Bone marrow (tissue), 2 donors: ENCODE measurements at places on chromosomes 6 and 20.
A peak's percentile ranks its signal among the peaks of the same experiment; 100 is the strongest.

DNA sequence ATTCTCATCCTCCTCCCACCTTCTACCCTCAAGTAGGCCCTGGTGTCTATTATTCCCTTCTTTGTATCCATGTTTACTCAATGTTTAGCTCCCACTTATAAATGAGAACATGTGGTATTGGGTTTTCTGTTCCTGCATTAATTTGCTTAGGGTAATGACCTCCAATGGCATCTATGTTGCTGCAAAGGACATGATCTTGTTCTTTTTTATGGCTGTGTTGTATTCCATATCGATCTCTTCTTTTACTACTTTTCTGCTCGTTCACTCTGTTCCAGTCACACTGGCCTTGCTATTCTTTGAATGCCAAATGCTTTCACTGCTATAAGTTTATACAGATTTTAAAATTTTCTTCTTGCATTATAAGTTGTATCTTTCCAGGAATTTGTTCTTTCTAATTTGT lies 57.7 kb downstream of the RSPH3 start:
- no peak for DNase-seq

DNA sequence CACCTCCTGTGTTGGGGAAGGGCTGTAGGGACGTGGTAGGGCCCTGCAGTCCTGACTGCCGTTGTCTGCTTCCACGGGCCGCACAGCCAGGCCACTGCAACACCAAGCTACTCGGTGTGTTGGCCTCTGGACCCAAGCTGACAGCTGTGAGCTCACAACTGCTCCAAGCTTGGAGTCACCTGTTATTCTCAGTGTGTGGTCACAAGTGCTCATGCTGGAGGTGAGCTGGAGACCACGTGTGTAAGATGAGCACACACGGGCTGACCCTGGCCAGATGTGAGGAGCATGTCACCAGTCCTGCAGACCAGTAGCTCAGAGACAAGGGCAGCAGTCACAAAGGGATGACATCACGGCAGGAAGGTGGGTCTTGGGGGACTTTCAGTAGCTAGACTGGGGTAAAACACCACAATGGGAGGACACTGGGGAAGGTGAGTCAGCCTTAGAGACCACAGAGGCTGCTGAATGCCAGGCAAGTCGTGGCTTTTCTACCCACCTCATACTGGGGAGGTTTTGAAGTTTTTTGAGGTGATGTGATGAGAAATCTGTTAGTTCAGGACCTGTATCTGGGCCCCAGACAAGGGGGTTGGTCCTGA lies 87.3 kb downstream of the FAM120B start:
- DNase-seq, result no peak

DNA sequence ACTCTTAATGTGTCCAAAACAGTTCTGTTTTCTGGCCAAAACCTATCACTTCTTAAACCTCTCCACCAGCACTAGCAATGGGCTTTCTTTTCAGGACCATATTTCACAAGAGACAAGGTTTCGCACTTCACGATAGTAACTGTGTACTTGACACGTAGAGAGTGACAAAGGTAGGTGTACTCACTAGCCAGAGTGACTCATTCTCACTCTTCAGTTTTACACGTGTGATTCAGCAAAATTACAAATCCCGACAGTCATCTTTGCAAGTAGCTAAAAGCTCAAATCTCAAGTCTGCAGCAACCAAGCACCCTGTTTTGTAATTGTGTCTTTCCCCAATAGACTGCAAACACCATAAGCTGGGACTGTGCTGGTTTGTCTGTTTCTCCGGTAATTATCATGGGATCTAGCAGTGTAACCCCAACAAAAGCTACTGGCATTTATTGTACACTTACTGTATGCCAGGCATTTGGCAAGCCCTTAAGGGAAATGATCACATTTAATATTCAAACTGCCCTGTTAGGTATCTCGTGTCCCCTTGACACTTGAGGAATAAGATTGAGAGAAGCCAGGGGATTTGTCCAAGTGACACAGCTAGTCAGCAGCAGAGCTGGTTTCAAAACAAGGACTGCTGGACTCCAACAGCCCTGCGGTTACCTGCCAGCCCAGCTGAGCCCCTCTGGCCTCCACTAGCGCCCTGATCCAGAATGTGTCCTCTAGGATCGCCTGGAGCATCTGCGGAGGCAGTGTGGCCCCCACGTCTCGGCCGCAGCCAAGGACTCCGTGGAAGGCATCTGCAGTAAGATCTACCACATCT lies 9.9 kb downstream of the PCIF1 start:
- DNase-seq, result no peak

GRCh38 chr20:17732907-17733521 lies 33.2 kb downstream of the BANF2 start:
- no peak for DNase-seq

- no peak for DNase-seq
Measured at GRCh38 chr20:25252686-25253421, 5.0 kb downstream of the PYGB start.

DNA sequence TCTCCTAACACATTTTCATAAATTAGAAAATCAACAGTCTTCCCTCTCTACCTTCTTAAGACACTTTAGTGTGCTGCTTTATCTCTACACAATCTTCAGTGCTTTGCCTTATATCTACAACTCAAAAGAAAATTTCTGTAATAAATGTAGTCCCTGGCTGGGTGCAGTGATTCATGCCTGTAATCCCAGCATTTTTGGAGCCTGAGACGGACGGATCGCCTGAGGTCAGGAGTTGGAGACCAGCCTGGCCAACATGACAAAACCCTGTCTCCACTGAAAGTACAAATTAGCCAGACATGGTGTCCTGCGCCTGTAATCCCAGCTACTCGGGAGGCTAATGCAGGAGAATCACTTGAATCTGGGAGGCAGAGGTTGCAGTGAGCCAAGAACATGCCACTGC lies 9.7 kb upstream of the EDN1 start:
- no peak for DNase-seq

- no peak for DNase-seq
Measured at GRCh38 chr6:113636357-113636824, 220.8 kb upstream of the MARCKS start.

- DNase-seq, result peak; percentile 59
Measured at GRCh38 chr6:41228616-41229015, 467 bp downstream of the TREML4 start.

GRCh38 chr6:154852687-154853086 lies 119.5 kb downstream of the SCAF8 start:
- no peak for DNase-seq

- no peak for DNase-seq
Measured at GRCh38 chr6:160036331-160036695, 67.4 kb downstream of the IGF2R start.

DNA sequence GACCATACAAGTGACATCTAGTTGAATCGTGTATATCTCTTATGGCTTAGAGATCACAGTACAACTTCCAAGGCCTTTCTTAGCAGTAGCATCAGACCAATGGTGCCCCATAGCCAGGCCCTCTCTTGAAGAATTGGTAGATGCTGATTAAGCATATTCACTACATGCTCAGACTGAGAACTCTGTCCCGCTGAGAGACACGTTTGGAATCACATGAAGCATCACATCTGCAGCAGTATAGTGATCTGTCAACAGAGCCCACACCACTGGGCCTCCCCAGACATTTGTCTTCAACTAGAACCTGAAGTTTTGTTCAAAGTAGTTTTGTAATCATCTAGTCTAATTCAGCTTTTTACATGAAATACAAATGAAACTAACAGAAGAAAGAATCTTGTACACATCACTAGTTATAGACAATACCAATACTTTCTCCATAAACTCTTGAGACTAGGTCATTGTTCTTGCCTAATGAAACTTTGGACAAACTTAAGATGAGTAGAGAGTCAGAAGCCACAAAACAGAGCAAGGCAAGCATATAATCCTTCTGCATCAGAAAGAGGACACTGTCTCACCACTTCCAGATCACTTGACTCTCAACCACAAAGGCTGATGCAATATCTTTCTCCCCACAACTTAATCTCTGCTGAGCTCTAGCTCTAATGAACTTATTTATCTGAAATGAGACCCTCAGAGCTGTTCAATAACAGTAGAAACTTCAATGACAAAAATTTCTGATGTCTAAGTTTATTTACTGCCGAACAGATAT lies 182.7 kb downstream of the TBX18 start:
- DNase-seq, result peak; percentile 44

- peak; percentile 79 for DNase-seq
Measured at GRCh38 chr6:20319520-20320357, 81.9 kb upstream of the E2F3 start.

DNA sequence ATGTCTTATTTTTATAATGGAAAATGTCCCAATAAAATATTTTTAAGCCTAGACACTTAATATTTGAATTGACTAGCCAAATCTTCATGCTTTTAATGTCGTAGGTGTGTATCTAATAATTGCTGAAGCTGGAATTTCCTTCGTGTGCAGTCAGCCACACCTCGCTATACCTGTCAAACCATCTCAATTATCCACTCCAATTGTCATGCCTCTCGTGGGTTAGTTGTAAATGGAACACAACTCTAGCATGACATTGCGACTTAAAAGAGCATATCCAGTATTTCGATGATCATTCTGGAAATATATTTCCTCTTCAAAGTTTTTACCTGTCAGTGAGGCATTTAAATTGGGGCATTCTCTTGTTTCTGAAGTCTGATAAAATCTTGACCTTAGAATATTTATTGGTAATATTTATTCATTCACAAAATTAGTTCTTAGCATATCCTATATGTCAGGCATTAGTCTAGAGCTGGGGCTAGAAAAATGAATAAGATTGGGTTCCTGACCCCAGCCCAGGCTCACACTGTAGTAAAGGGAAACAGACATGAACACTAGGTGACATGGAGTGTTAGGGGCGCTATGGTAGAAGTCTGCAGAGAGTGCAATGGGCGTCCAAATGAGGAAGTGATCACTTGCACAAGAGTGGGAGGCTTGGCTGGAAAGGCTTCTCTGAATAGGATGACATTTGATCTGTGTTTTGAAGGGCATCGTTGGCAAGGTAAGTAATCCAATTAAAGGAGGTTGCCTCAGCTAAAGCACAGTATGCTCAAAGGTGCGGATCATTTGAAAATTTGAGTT lies 11.0 kb upstream of the CFAP206 start:
- no peak for DNase-seq

DNA sequence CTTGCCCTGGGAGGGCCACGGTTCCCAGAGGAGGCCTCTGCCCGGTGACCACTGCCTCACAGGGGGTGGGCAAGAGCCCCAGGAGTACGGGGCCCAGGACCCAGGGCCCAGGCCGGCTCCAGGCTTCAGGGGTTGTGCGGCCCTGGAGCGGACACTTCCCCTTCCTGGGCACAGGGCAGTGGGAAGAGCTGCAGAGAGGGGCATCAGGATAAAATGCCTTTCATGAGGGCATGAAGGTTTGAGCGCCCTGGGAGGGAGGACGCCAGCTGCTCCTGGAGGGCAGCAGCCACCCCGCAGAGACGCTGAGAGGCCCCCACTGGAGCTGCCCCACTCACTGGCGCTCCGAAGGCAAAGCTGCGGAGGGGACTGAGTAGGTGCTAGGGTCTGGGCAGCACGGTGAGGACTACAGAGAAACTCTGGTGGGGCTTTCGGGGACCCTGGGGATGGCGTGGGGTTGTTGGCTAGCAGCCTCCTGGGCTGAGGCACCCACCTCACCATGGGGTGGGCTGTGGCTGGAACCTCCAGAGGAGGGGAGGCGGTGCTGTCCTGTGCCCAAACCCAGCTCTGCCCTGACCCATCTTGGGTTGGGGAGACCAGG lies 10.4 kb downstream of the LAMA5 start:
- no peak for DNase-seq

DNA sequence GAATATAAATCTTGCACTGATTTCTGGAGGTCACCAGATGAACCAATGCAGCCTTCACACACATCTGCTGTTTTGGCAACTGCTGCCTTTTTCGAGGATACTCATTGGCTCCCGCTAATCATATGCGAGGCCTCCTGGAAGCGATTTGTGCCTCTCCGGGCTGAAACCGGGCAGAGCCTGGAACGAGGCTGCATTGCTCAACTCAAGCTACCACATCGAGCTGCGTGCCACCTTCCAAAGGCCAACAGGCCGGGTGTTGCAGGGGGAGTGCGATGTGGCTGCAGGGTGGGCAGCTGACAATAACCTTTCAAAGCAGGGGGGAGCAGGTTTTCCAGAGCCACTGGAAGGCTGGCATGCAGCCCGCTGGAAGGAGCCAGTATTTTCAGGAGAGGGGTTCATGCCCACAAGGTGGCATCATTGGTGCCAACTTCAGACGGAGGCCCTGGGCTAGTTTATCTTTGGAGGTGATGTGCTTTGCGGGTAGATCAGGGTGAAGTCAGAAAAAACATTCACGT lies 122.6 kb upstream of the IFNGR1 start:
- peak; percentile 56 for DNase-seq

DNA sequence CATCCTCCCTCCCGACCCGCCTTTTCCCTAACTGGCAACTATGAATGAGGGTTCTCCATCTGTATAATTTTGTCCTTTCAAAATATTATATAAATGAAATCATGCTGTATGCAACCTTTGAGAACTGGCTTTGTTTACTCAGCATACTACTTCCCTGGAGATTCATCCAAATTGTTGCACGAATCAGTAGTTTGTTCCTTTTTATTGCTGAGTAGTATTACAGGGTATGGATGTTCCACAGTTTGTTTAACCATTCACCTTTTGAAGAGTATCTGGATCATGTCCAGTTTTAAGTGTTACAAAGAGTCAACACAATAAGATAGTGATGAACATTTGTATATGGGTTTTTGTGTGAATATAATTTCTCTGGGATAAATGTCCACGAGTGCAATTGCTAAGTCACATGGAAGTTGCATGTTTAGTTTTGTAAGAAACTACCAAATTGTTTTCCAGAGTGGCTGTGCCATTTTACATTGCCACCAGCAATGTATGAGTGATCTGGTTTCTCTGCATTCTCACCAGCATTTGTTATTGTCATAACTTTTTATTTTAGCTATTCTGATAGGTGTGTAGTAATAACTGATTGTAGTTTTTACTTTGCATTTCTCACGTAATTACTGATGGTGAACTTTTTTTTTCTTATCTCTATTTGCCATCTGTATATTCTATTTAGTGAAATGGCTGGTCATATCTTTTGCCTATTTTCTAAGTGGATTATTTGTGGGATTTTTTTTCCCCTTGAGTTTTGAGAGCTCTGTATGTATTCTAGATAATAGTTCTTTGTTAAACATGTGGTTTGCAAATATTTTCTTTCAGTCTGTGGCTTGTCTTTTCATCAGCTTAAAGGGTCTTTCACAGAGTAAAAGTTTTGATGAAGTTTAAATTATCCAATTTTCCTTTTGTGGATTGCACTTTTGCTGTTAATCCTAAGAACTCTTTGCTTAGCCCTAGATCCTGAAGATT lies 14.4 kb upstream of the RNF24 start:
- DNase-seq, result no peak
